ENCODE measurements at places on chromosomes 16 and 17.

- DNase-seq: no peak
These were observed 114.8 kb upstream of the FOXF1 start for GRCh38 chr16:86395477-86395876.

- DNase-seq: no peak
These were observed 39.4 kb upstream of the SMPD3 start for GRCh38 chr16:68487669-68488068.

DNA sequence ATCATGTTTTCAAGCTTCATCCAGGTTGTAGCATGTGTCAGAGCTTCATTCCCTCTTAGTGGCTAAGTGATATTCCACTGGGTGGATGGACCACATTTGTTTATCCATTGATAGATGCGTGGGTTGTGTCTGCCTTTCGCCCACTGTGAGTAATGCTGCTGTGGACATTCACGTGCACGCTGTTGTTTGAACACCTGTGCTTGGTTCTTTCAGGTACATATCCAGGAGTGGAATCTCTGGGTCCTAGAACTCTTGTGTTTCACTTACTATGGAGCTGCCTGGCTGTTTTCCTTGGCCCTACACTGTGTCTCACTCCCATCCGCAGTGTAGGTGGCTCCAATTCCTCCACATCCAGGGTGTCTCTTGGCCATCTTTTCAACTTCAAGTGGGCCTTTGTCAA lies 224.2 kb downstream of the C16orf95 start:
- no peak for DNase-seq

GRCh38 chr17:75064460-75064859 lies 17.4 kb downstream of the KCTD2 start:
- DNase-seq: no peak

DNA sequence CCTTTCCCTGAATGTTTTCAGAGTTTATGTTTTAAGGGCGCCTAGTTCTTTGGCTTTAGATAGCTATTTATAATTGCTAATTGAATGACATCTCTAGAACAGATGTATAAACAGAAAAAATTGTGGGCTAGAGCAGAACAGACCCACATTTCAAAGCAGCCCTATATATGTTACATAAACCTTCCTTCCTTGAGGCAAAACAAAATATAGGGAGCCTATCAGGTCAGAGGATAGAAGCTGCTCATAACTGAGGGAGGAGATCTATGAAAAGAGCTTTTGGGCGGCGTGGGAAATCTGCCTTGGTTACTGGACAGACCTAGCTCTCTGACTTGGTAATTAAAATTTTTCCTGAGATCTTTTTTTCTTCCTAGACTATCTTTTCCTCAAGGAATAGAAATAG lies 68.4 kb downstream of the SPAG9 start:
- no peak for DNase-seq

- no peak for DNase-seq
These were observed 131.6 kb upstream of the PLCG2 start for GRCh38 chr16:81647527-81647926.

- DNase-seq: peak; percentile 61
These were observed 736 bp downstream of the SPATA20 start for GRCh38 chr17:50547736-50548083.

GRCh38 chr16:26526633-26527032 lies 540.1 kb upstream of the C16orf82 start:
- no peak for DNase-seq

All from muscle of leg (tissue), 16 donors.